ENCODE measurements at places on chromosomes 2 and 18.

DNA sequence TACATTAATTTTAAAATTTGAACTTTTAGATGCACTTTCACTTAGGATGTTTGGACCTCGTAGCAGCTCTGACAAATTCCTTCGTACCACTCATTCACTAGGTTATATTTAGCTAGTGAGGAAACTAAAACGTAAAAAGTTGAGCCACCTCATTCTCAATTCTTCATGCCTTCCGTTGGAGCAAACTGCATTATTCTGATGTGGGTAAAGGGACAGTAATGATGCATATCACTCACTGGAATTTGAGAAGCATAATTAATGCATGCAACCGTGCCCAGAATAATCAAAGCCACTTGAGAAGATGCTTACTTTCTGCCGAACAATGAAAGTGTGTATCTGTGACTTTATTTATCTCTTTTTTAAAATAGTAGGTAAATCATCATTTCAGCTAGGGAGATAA is 2.2 kb downstream of the CNOT9 start:
- DNase-seq: peak; percentile 9

DNA sequence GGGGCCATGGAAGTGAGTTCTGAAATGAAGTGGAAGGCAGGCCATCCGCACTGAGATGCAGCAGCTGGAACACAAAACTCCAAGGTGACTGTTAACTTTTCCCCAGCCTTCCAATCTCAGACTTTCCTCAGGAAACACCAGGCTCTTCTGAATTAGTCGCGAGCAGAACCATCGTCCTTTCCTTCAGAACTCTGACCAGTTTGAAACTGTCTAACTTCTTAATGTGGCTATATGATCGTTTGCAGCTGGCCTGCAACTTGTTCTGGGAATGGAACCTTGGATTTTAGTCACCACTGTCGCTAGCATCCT is 620 bp upstream of the RPL37A start:
- no peak for DNase-seq

DNA sequence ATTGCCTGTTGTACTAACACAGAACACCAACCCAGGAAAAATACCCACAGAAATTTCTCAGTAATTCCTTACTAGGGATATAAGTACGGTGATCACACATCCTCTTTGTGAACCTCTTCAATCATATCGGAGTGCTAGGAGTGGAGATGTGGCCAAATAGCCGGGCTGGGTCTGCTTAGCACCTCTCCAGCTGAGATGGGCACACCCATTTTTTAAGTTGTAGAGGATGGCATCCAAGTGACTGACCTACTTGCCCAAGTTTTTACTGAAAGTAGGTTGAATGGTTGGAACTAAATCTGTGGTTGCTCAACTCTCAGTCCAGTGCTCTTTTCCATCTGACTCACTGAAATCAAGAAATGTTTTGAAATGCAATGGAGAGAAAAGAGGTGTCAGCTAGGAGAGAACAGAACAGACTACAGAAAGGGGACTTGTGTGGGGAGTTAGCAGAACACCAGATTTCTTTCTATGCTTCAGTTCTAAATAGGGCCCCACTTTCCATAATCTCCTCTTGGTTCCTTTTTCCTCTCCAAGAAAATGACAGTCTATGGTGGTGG is 68.7 kb upstream of the FSHR start:
- DNase-seq: no peak

DNA sequence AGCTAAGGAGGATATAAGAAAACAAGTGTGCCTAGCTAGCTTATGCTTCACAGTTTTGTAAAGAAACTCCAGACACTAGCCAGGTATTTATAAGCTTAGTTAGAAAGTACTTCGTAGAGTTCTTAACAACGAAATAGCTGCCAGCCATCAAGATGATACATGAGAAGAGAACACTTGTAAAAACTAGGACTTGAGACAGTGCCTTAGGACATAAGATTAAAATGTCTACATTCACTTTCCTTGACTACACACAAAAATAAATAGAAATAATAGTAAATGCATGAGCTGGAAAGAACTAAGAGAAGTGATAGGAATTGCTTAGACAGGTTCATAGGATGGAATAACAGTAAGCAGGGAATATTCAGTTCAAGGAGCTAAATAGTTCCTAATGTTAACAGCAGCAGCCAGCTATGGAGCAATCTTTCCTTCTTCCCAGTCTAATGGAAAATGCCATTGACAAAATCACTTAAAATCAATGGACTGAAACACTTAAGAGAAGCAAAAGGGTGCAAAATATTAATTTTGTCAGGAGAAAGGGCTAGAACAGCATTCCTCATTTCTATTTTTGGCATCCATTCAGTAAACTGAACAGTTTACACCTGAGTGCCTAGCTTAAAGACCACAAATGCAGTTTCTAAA is 186.6 kb downstream of the PDE11A start:
- no peak for DNase-seq

- no peak for DNase-seq
Measured at GRCh38 chr2:134718023-134718816, 580 bp downstream of the TMEM163 start.

GRCh38 chr2:170454471-170455372 is 260.4 kb upstream of the SP5 start:
- DNase-seq: no peak

GRCh38 chr18:58525928-58526424 is 102.9 kb downstream of the ALPK2 start:
- DNase-seq: no peak

GRCh38 chr2:47402805-47403608 is at the start of gene MSH2:
Gene MSH2, plus strand, starts transcription at chr2:47403156. Its CDS starts 36 bp downstream, at chr2:47403192.
- peak; percentile 88 for DNase-seq

DNA sequence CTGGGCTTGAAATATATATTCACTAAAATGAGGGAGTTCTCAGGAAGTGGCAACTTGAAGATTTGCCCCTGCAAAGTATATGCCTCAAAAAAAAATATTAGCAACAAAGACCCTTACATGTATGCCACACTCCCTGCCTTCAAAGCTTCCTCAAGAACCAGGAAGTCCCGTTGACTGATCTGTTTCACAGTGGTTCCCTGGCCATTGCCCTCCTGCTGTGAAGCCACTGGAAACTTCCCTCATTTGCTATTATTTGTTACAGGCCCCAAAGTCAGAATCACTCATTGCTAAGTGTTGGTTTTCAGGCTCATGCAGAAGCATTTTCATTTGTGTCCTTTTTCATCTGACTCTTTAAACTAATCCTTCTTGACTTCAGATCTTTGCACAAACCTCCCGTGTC is 421.5 kb downstream of the ZNF521 start:
- no peak for DNase-seq

Measured in brain microvascular endothelial cell (primary cell).